Stimulated activated CD8-positive, alpha-beta memory T cell treated with anti-CD3 and anti-CD28 coated beads, Interleukin-2, amount 100 ng/mL, for 48 hours (primary cell): ENCODE measurements at places on chromosomes 2 and 18.

DNA sequence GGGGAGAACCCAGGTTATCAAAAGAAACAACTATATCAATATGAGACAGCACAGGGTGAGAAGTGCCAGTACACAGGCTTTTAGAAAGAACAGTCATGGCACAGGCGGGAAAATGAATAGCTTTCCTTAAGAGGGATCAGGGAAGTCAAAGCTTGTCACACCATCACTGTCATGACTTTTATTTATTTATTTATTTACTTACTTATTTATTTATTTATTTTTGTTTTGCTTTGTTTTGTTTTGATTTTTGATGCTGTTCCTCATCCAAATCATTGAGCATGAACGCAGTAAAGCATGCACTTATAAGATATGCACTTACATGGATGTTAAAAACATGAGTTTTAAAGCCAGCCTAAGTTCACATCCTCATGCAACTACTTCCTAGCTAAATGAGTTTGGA, 19.3 kb upstream of the CRIM1 start:
- DNase-seq, result no peak

- no peak for DNase-seq
Observed at GRCh38 chr2:66303471-66303870, 131.5 kb upstream of the MEIS1 start.

- DNase-seq, result no peak
Observed at GRCh38 chr2:34368304-34368703, 769.2 kb upstream of the FAM98A start.

- no peak for DNase-seq
Observed at GRCh38 chr2:217667035-217667434, 335.8 kb downstream of the TNS1 start.

- DNase-seq, result no peak
Observed at GRCh38 chr2:181648478-181649155, 8.3 kb downstream of the CERKL start.

DNA sequence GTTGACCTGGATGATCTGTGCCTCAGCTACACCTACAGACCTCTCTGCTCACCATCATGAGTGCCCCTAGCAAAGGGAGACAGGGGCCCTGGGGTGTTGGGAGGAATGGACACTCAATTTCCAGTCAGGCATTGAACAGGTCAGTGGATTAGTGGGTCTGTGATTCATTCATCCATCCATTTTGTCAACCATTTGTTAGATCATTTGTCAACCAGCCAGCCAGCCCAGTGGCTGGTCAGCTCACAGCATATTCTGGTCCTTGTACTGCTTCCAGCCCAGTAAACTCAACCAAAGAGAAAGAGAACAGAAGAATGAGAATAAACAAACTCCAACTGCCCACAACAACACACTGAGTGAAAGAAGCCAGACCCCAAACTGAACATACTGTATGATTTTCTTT, 4.6 kb upstream of the KLF11 start:
- DNase-seq, result no peak

DNA sequence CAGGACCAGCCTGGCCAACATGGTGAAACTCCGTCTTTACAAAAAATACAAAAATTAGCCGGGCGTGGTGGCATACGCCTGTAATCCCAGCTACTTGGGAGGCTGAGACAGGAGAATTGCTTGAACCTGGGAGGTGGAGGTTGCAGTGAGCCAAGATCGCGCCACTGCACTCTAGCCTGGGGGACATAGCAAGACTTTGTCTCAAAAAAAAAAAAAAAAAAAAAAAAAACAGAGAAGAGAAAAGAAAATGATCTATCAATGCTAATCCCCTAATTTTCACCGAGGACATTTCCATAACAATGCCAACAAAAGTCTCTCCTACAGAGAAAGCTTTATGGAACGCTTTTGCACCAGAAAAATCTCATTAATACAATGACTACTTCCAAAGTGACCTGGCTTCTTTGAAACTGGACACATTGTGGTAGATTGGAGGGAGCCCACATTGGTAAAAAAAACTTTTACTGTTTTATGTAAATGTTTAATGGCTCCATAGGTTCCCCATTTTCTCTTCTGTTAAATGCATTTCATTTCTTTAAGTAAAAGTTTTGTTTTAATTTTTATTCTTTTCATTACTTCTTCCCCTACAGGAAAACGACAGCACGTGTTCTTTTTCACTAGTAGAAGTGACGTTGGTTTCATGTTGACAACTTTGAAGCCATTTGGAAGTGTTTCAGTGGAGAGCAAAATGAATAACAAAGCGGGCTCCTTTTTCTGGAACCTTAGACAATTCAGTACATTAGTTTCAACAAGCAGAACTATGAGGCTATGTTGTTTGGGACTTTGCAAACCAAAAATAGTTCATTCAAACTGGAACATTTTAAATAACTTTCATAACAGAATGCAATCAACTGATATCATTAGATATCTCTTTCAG, 888 bp downstream of the FASTKD2 start:
- DNase-seq, result no peak

DNA sequence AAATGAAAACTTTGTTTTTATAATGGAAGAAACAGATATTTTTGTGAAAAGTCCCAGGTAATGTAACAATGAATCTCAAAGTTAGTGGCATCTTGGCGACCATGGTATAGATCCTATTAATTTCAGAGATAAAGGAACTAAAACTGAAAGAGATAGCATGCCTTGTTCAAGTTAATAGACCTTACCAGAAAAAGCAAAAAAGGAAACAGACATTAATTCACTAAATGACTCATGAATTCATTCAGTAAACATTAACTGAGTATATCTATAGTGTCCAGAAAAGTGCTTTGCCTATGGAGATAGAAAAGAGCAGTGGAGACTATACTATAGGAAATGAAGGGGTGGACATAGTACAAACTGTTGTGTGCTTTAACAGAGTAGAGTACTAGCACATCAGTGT, 763.3 kb downstream of the TRIB2 start:
- no peak for DNase-seq

- DNase-seq, result no peak
Observed at GRCh38 chr2:189144700-189145211, 34.8 kb downstream of the COL5A2 start.

DNA sequence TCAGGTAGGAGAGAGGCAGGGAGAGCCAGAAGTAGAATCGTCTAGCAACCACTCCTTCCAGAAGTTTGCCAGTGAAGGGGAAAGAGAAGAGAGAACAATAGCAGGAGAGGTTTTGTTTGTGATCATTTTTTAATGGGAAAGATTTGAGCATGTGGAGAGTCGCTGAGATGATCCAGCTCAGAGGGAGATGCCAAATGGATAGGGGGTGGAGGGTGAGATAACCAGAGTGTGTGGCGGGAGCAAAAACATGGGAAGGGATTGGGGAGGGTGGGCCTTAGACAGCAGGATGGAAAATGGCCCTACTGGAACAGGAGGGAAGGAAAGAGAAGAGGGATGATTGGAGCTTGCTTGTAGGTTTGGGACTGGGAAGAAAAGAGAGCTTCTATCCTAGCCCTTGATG, 269.8 kb downstream of the GLI2 start:
- no peak for DNase-seq

GRCh38 chr18:24103320-24104021, 35.4 kb upstream of the CABYR start:
- DNase-seq, result no peak

DNA sequence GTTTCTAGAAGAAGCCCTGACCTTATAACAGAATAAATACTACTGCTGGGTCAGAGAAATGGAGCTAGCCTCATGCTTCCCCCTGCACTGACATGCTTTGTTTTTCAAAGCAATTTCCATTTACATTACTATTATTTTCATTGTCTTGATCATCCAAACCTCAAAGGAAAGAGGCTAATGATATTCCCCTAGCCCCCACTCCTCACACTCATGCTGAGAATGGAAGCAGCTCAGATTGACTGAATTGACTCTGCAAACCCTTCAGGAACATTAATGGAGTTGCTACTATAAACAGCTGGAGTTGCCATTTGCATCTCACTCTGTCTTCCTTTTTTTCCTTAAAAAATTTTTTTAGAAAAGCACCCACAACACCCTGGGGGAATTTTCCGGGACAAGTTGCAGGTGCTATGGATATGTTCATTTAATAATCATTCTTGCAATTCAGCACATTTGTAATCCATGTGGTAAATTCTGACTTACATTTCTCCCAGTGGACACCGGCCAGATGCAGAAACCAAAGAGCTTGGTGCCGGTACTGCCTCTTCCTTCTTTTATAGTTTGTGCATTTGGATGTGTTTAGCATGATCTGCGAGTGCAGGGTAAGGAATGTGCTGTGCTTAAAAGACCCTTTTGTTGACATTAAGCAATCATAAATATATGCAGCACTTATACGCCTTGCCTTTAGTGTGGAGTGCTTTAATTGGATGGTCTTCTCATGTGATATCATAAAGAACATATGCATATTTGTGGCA, 103.3 kb upstream of the OSR1 start:
- no peak for DNase-seq

DNA sequence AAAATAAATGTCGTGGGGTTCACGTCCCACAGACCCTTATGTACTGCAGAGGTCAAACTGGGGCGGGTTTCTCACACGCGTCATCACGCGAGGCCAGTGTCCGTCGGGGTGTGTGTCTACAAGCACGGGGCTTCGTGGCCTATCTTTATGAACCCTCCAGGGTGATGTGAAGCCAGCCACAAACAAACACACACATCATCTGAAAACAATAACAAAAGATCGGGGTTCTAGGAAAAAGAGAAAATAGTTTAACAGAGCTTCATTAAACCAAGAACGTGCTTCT, 23.3 kb downstream of the LDLRAD4 start:
- DNase-seq, result no peak

DNA sequence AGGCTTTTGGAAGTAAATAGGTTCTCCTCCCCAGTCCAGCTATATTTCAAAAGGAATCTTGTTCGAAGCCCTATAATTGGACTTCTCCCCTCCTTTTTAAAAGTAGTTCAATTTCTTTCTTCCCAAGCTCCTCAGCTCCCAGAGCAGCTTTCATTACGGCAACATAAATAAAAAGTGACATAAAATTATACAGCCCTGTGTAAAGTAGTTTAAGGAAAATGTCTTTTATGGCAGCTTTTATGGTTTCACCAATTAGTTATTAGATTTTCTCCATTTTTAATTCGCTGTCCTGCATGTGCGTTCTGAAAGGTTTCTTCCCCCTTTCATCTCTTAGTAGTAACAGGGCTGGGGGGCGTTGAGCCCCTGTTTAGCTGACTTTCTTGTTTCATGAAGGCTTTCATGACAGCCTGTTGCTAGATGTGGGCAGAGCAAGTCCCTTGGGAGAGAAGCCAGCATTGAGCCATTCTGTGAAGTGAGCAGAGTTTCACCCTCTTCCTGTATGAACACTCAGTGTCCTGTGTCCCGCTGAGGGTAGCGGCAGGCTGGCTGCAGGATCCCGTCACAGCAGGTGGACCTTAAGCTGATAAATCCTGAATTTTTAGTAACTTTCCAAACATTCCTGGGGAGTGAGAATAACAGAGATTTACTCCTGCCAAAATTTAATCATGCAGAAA, 229.7 kb upstream of the SPRED2 start:
- no peak for DNase-seq

GRCh38 chr2:118148133-118148532, 59.9 kb downstream of the INSIG2 start:
- no peak for DNase-seq

GRCh38 chr2:233358947-233359346, 4.7 kb downstream of the DGKD start:
- no peak for DNase-seq

- DNase-seq, result no peak
Observed at GRCh38 chr18:59547581-59548182, 149.5 kb downstream of the CCBE1 start.

GRCh38 chr2:168849610-168850009, 40.6 kb downstream of the SPC25 start:
- no peak for DNase-seq

DNA sequence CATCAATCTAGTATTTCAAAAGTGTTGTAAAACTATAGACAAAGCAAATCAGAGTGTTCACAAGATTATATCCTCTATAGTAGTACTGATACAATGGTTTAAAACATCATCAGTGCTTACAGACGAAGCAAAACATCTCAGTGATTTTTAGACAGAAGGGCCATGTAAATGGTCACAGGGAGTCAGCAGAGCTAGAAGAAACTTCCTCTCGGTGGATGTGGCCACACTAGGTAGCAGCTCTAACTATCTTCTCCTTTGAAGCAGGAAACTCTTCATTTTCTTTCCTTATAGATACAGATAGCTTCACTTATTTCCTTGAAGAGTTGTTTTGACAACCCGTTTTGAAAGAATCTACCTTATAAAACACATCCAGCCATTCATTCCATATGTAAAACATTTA, 80.4 kb upstream of the CD226 start:
- no peak for DNase-seq

DNA sequence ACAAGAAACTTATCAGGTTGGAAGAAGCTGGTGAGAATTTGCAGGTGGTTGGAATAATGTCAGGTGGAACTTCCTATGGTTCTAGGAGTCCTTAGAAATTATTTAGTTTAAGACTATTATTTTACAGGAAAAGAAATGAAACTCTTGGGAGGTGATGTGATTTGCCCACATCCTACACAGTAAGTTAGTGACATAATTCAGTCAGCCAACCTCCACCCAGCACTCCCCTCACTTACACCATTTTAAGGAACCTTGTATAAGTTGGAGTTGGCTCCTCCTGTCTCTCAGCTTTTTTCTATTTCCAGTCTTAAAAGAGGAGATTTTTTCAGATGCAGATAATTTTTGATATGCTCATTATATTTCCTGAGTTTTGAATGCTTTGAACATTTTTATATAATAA, 86.4 kb downstream of the SKA1 start:
- DNase-seq, result no peak

DNA sequence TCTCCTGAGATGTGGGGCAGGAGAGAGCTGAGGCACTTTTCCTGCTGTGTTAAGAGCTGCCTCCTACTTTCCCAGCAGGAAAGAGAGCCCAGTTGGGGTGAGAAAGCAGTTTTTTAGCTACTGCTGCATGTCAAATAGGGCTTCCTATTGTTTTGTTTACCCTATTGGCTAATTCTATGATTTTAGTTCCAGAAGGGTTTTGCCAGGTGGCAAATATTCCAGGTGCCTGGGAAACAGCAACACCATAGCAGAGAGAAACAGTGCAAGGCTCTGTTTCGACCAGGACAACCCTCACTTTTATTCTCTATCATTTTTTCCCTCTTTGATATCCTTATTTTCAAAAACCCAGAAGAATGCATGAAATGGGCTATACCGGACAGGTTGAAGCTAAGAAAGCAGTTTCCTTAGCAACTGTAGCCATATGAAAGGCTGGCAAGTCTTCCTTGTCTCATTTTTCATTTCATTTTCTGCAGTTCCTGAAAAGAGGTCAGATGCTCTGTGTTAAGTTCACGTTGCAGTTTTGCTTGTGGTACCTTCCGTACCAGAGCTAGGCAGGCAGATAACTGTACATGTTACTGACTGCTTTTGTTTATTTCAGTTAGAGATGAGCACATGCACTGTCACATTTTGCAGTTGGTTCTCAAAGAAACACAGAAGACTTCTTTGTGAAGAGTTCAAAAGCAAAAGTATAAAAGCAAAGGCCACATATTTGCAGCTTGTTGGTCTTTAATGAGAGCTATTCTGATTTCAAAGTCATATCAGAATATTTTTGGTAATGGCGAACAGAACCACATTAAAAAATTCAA, 84.8 kb downstream of the AQP4 start:
- DNase-seq, result no peak

DNA sequence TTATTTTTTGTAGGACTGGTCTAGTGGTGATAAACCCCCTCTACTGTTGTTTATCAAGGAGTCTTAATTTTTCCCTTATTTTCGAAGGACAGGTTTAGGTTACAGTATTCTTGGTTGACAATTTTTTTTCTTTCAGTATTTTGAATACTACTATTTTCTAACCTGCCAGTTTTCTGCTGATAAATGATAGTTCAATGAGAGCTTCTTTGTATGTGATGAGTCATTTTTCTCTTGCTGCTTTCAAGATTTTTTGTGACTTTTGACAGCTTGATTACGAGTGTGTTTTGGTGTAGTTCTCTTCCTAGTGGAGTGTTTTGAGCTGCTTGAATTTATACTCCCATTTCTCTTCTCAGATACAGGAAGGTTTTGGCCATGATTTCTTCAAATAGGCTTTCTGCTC, 77.5 kb downstream of the ACSL3 start:
- DNase-seq, result no peak
